Left ventricle myocardium superior (tissue), 1 donor: ENCODE measurements at places on chromosomes 7 and 10. TPM values are rescaled to one million over a fixed set of nuclear protein-coding genes. Genes with fewer than 3 reads are reported as not detected.

Gene RAMP3
- total RNA-seq: 36.0 TPM

Gene SPACDR
- 0.32 TPM for total RNA-seq

Gene C10orf143
- total RNA-seq: 1.3 TPM

Gene TWNK
- 8.0 TPM for total RNA-seq

Gene CYP17A1
- total RNA-seq: not detected

Gene WDR86
- total RNA-seq: 0.37 TPM

Gene CDC14C
- total RNA-seq: not detected

Gene ZNF33A
- 23.6 TPM for total RNA-seq
